ENCODE measurements at places on chromosomes 4 and X. TPM values are rescaled to one million over a fixed set of nuclear protein-coding genes. Genes with fewer than 3 reads are reported as not detected.

GRCh38 chrX:107574054-107574683 lies 54.1 kb upstream of the PRPS1 start:
- DNase-seq = no peak

- DNase-seq = no peak
These were observed 1798.9 kb downstream of the PCDH7 start for GRCh38 chr4:32519060-32519459.

DNA sequence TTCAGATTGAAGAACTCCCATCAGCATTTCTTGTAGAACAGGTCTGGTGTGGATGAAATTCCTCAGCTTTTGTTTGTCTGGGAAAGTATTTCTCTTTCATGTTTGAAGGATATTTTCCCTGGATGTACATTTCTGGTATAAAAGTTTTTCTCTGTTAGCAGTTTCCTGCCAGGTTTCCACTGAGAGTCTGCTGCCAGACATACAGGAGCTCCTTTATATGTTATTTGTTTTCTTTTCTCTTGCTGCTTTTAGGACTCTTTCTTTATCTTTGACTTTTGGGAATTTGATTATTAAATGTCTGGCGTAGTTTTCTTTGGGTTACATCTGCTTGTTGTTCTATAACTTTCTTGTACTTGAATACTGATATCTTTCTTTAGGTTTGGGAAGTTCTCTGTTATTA lies 486.5 kb downstream of the ARAP2 start:
- DNase-seq = no peak

Gene CXCL6
- not detected for total RNA-seq

GRCh38 chr4:159117968-159118367 lies 15.1 kb downstream of the RAPGEF2 start:
- no peak for DNase-seq

Data from activated CD8-positive, alpha-beta memory T cell treated with anti-CD3 and anti-CD28 coated beads, Interleukin-2, amount 10 ng/mL, durations not matched to agents 7 days and 5 days (primary cell).